Daoy (cell line): ENCODE measurements at places on chromosomes 4 and X. TPM values are rescaled to one million over a fixed set of nuclear protein-coding genes. Genes with fewer than 3 reads are reported as not detected.
A peak's percentile ranks its signal among the peaks of the same experiment; 100 is the strongest.

Gene SOX3
- not detected in 2 replicates for total RNA-seq

Gene CXXC4
- total RNA-seq: 0.48 and 0.57 TPM in 2 replicates

Gene DEFB131A
- total RNA-seq: not detected in 2 replicates

Gene PLP1
- total RNA-seq: 2.7 TPM in 1 of 2 replicates, not detected in the other

Gene FGB
- not detected in 2 replicates for total RNA-seq

Gene POLN
- total RNA-seq: 0.54 and 1.4 TPM in 2 replicates

Gene ARX
- total RNA-seq: not detected in 2 replicates

Gene BEND2
- not detected in 2 replicates for total RNA-seq

Gene ATP10D
- 8.9 and 9.2 TPM in 2 replicates for total RNA-seq

Gene GLA
- 74.7 and 78.8 TPM in 2 replicates for total RNA-seq

Gene DUSP9
- 10.2 and 16.4 TPM in 2 replicates for total RNA-seq

- DNase-seq: no peak
These were observed 255.4 kb downstream of the NKX6-1 start for GRCh38 chr4:84243685-84244084.

DNA sequence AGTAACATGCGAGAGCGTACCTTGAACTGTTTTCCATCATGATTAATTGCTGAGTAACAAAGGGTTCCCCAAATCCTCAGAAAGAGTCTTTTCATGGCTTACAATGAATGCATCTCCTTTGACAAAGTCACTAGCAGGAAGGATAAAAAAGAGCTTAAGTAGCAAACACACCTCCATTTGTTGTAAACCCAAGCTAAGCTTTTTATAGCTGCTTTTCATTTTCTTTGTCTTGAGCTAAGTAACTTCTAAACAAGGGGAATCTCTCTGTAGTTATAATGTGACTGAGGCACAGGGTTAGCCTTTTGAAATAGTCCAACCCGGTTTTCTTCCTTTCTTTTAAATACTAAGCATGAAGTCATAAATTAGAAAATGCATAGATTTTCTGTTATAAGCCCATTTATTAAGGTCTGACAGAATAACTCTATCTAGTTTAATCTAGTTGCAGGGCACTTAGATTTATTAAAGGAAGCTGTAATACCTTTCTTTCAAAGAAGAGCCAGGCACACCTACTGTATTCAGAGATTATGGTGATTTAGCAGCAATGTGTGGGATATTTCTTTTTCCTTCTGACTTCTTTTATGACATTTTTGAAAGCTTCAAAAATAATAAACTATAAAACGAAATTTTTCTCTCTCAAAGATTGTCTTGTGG lies 226.9 kb upstream of the SMIM31 start:
- DNase-seq: no peak

DNA sequence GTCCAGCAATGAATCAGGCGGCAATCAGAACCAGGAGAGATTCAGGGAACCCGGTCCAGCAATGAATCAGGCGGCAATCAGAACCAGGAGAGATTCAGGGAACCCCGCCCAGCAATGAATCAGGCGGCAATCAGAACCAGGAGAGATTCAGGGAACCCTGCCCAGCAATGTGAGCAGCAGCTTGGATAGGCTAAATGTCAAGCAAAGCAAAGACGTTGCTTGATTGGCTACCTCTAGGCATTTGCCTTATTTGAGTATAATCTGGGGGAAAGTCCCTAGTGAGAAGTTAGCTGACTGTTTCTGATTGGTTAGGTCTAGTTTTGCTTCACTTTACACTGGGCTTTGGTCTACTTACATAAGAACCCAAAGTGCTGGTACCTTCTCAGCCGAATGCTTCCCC lies 1212.2 kb upstream of the TENM3 start:
- DNase-seq: peak; percentile 21

- DNase-seq: peak; percentile 66
These were observed 87.7 kb upstream of the MAP3K15 start for GRCh38 chrX:19602866-19603622.

- no peak for DNase-seq
These were observed 9.8 kb downstream of the CAPN6 start for GRCh38 chrX:111260451-111260850.

DNA sequence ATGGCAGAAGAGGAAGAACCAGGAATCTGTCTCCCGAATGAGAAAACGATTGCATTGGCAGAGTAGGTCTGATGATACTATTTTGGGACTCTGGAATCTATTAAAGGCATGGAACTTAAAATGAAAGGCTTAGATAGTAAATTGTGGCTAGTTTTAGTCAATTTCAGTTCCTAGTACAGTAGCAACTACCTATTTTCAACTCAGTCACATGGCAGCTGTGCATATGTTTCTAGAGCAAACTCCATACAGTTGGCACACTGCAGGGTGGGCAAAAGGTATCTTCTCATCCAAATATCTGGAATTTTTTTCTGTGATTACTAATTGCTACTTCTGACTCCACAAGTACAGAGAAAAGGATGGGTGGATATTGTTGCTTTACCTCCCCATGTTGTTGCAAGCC lies 663.6 kb downstream of the PCDH7 start:
- DNase-seq: no peak

GRCh38 chr4:78592088-78592783 lies 40.7 kb downstream of the ANXA3 start:
- DNase-seq: peak; percentile 2

DNA sequence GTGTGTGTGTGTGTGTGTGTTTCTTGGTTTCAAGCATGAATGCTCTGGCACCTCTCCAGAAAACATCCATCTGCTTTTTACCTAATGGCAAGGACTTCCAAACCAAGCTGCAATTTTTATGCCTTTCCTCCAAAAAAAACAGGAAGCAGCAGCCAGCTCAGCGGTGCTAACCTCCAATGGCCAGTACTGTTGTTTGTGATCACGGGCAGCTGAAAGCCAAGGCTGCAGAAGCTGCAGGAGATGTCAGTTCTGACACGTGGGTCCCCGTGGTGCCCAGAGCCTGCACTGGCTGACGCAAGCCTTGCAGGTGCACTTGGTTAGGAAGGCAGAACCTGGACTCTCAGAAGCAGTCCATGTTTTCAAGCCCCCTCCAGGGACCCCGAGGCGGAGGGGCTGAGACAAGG lies 313.6 kb upstream of the DDX53 start:
- peak; percentile 57 for DNase-seq

DNA sequence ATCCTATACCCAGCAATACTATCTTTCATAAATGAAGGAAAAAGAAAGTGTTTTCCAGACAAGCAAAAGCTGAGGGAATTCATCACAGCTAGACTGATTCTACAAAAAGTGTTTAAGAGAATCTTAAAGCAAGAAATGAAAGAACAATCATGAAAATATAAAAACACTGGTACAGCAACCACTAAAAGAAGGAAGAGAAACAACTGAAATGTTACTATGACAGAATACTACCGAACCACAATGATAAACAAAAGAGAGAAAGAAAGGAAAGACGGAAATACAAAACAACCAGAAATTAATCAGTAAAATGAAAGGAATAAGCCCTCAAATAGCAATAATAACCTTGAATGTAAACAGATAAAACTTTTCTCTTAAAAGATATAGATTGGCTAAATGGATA lies 110.8 kb upstream of the AFF2 start:
- no peak for DNase-seq

DNA sequence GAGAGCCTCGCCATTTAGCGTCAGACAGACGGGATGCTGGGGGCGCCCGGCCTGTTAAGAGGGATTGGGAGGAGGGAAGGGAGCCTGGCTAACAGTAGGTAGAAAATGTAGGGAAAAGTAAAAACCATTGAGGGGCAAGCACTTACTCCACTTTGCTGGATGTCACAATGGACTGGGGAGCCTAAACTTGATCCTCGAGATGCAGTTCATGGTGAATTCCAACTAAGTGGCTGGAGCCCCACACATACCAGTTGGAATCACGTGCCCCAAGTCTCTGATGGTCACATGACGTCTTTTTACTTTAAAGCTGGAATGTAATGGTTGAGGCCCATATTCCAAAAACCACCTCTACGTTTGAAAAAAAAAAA lies 1.5 kb downstream of the PLS3 start:
- peak; percentile 34 for DNase-seq

- DNase-seq: no peak
These were observed 2.3 kb downstream of the FBXL5 start for GRCh38 chr4:15652841-15653240.

- no peak for DNase-seq
These were observed 99.4 kb upstream of the SPANXC start for GRCh38 chrX:141341743-141342142.

DNA sequence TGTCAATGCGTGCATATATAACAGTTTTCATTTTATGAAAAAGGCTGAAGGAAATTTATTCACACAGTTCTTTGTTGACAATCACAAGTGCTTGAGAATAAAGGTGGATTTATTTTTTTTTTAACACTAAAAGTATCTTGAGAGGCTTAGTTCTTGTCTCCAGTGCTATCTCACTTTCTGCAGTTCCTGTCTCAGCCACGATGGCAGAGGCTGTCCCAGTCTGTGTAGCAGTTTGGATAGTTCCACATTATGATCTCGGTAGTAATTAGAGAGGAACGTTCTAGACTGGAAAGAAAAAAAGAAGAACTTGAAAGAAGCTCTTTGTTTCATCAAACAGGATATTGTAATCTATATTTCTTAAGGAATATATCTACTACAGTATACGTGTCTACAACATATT lies 229.0 kb downstream of the UGT8 start:
- no peak for DNase-seq

DNA sequence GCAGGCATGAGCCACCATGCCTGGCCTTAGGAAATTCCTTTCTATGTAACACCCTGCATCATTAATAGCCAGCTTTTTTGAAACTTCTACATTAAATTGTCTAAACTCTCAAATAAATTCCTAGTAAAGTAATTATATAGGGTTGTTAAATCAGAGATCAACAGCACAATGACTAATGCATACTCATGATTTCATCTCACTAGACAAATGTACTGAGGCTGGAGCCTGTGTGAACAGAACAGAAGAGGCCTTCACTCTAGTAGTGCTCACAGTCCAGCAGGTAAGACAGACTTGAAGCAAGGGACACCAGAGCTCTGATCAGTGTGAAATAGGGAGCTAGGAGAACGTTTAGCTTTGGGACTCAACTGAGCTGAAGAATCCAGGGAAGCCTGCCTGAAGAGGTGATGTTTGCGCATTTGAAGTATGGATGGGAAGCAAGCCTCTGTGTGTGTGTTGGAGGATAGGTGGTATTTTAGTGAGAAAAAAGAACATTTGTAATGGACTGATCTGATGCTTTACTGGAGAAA lies 3.9 kb downstream of the ZFP42 start:
- DNase-seq: no peak

GRCh38 chr4:7857238-7857701 lies 82.4 kb downstream of the AFAP1 start:
- peak; percentile 70 for DNase-seq

- DNase-seq: no peak
These were observed 73.8 kb upstream of the PHOX2B start for GRCh38 chr4:41822325-41822724.

DNA sequence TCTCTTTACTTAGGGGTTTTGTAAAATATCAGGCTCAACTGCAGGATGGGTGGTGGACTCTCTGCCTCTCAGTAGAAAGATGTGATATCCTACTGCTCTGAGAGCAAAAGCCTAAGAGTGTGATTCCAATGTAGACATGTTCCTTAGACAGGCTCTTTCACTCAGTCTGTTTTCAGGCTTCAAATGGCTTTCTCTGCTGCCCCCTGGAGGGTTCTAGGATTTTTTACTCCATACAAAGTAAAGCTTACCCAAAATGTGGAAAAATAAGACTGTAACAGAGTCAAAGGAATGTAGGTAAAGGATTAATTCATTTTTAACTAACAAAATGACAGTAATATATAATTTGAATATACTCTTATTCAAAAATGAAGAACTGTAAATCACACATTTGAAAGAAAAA lies 32.1 kb downstream of the ZGRF1 start:
- peak; percentile 5 for DNase-seq

- no peak for DNase-seq
These were observed 22.9 kb downstream of the SHISA3 start for GRCh38 chr4:42420140-42420539.

- no peak for DNase-seq
These were observed 243.4 kb downstream of the AR start for GRCh38 chrX:67787196-67787595.

- no peak for DNase-seq
These were observed 78.8 kb downstream of the TMEM47 start for GRCh38 chrX:34578237-34578636.

GRCh38 chr4:173507471-173508385 lies 22.3 kb downstream of the HAND2 start:
- no peak for DNase-seq

- no peak for DNase-seq
These were observed 30.0 kb downstream of the PCGF3 start for GRCh38 chr4:735583-735982.

DNA sequence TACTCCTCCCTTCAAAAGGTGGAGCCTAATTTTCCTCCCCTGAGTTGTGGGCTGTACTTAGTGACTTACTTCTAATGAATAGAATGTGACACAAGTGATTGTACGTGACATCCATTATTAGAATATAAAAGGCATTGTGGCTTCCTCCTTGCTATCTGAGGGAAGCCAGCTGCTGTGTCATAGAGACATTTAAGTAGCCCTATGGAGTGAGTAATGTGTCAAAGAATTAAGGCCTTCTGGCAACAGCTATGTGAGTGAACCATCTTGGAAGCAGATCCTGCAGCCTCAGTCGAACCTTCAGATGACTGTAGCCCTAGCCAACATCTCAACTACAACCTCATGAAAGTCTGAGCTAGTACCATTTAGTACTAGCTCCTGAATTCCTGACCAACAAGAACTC lies 76.1 kb downstream of the BCOR start:
- no peak for DNase-seq

GRCh38 chrX:150163956-150164726 lies 199.0 kb upstream of the MAMLD1 start:
- no peak for DNase-seq

GRCh38 chrX:72100051-72100755 lies 31.5 kb downstream of the RTL5 start:
- no peak for DNase-seq

GRCh38 chr4:6293661-6294060 lies 24.0 kb downstream of the WFS1 start:
- no peak for DNase-seq

DNA sequence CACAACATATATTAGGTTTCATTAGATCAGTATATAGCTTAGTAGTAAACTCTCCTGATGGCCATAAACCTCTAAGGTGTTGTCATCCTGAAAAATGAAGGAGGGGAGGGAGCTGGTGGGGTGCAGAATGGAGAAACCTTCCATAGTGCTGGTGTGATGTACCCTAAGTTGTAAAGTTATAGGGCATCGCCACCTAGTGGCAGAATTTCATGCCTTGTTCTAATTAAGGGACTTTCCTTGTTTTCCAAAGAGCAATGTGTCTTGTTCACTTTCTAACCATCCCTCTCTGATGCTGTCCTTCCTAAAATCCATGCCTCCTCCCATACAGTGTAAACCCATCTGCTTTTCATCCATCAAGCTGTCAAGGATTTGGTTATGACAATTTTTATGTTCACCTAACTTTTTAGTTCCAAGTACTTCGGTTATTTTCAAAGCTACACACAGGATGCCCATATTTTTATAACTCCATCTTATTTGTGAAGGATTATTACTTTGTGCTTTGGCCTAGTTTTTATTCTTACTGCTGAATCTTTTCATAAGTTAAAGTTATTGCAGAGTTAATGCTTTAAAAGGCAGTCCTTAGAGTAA lies 4.5 kb downstream of the NBDY start:
- peak; percentile 21 for DNase-seq

GRCh38 chrX:149643496-149643895 lies 11.9 kb upstream of the TMEM185A start:
- no peak for DNase-seq
